ENCODE measurements at places on chromosomes 11 and 22.

DNA sequence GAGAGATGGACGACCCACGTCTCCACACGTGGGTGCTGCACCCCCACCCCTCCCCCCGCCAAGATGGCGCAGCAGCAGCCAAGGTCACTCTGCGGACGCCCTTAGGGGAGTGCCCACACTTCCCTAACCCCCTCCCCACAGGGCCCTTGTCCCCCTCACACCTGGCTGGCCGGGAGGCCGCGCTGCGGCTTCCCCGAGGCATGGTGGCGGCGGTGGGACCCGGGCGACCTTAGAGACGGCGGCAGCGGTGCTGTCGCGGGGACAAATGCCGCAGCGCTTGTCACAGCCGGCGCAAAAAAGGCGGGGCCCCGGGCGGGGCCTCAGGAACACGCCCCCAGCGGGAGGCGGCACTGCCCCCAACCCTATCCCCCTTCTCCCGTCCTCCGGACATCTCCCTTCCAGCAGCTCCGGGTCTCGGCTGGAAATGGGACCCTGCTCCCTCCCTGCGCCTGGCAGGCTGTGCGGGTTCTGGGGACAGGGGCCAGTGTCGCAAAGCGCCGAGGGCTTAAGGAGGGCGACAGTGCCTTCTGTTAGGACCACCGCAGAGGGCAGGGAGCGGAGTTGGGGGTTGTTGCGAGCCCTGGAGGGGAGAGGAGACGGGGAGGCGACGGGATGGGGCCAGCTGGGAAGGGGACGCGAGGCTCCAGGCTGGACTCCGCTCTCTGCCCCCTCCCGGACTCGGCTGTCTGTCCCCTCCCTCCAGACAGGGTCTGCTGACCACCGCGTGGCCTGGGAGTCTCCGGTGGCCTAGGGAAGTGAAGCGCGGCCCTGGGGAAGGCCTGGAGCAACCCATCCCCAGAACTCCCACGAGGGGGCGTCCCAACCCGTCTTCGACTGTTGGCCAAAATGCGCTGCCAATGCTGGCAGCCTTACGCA is at the start of gene CHCHD10:
Gene CHCHD10, minus strand, starts transcription at position 300 of the 876 bp plus-strand sequence. Its CDS starts 98 bp downstream, at position 202.
- DNase-seq = peak; percentile 77

DNA sequence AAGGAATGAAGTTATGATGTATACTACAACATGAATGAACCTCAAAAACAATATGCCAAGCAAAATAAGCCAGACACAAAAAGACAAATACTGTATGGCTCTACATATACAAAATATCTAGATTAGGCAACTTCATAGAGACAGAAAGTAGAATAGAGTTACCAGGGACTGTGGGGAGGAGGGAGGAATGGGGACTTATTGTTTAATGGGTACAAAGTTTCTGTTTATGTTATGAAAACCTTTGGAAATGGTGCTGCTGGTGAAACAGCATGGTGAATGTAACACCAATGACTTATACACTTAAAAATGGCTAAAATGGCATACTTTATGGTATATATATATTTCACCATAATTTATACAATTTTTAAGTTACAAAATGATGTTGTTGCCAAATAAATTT is 4.1 kb downstream of the AQP11 start:
- DNase-seq = no peak

DNA sequence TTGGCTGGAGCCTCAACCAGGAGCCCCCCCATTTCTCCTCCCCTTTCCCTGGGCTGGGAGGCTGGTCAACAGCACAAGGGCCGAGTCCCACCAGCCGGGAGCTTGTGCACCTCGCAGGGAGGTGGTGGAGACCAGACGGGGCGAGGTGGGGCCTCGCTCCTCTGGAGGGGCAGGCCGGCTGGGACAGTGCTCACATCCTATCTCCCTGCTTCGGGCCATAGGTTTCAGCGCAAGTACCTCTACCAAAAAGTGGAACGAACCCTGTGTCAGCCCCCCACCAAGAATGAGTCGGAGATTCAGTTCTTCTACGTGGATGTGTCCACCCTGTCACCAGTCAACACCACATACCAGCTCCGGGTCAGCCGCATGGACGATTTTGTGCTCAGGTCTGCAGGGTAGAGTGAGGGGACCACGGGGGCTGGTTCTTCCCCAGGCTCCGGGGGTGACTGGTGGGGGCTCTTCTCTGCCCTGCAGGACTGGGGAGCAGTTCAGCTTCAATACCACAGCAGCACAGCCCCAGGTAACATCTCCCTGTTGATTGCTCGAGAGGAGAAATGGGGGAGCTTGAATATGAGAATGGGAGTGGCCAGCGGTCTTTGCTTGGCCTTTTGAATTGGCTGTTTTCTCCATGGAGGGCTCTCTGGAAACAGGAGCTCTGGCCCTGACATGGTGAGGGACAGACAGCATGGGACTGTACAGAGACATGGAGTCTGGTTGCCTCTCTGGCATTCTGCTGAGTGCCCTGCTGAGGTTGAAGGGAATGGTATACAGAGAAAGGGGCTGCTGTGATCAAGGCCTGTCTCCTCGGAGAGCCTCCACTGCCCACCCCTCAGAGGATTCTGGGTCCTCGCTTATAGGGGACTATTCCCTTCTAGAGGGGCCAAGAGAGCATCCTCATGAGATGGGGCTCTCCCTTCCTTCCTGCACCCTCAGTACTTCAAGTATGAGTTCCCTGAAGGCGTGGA is 3.3 kb downstream of the SIDT2 start:
- no peak for DNase-seq

DNA sequence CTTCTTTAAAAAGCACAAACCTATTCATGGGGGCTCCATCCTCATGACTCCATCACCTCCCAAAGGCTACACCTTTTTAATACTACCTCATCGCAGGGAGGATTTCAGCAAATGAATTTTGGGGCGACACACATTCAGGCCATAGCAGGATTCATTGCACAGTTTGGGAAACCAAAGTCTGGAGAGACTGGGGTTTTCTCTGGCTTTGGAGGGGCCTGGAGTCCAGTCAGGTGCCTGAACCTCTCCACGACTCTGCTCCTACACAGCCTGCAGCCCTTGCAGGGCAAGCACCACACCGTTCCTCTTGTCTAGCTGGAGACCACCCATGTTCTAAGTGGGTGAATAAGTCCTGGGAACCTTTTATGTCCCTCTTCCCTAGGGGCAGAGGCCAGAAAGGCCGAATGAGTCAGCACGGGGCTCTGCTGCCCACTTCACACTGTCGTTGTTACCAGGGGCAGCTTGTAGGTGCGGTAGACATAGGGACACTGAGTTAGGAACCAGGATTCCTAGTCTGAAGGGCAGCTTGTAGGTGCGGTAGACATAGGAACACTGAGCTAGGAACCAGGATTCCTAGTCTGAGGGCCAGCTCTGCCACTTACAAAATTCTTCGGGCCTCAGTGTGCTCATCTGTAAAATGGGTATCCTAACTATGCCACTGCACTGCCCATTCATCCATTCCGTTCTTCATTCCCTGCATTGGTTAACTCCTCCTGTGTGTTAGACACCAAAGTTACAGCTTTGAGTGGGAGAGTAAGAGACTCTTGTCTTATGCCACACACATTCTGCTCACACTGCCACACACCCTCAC is 251.7 kb upstream of the B3GAT1 start:
- no peak for DNase-seq

- DNase-seq = no peak
These were observed 112.8 kb downstream of the BUD13 start for GRCh38 chr11:116660011-116660410.

- no peak for DNase-seq
These were observed 113.8 kb downstream of the ATXN10 start for GRCh38 chr22:45785458-45785857.

DNA sequence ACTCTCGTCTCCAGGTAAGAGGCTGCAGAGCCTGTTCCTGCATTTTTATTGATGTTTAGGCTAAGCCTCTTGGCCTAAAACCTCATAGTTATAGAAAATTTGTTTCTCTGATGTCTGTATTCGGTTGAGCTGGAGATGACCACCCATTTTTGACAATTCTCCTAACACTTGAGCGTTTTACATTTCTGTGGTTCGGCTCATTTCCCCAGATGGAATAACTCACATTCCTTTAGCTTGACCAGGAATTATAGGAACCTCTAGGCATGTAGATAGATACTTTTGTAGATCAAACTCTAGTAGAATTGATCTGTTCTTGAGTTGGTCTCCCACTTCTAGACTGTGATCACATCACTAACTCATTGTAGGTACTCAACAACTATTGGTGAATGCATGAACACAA is 172.6 kb upstream of the CADM1 start:
- no peak for DNase-seq

DNA sequence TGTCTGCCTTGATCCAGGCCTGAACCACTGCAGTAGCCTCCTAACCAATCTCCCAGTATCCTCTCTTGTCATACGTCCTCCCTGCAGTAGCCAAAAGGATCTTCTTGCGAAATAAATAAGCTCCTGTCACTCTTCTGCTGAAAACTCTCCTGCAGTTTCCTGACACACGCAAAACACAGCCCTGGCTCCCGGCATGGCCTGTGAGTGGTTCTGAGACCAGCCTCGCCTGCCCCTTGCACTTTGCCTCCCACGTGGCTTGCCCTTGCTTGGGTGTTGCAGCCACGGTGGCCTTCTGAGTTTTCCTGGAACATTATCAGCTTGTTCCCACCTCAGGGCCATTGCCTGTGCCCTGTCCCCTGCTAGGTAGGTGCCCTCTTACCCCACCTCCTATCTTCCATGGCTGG is 7.2 kb downstream of the ZC3H7B start:
- no peak for DNase-seq

DNA sequence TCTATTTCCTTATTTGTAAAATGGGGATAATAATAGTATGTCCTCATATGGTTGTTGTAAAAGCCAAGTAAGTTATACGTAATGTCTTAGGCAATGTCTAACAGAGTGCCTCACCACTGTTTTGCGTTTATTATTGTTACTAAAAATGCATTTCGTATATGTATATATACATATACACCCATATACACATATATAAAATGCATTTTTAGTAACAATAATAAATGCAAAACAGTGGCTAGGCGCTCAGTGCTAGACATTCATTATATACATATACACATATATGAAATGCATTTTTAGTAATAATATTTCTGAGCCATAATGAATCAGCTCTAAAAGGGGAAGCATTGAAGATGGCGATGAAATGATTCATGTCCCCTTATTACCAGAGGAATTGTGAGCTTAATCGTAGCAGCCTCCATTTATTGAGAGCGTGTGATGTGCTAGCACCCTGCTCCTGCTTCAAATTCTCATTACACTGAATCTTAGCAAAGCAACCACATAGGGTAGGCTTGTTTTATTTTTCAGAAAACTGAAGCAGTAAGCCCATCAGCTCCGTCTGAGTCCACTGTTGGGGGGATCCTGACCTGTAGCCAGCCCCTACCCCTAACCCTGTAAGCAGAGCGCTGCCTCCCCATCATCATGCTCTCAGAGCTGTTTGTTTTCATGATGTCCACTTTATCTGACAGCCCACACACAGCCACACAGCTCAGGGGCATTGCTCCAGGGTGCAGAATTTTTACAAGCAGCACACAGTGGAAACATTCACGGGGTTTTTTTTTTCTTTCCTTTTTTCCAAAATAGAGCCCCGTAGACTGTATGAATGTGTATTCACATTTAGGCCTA is 97.1 kb upstream of the NAV2 start:
- no peak for DNase-seq

All from activated CD8-positive, alpha-beta memory T cell treated with anti-CD3 and anti-CD28 coated beads, Interleukin-2, amount 50 U/mL, for 4 hours (primary cell).